ENCODE measurements at places on chromosomes 3 and 15. TPM values are rescaled to one million over a fixed set of nuclear protein-coding genes. Genes with fewer than 3 reads are reported as not detected.

- no peaks in the 10 kb centered on the region for H3K4me1 ChIP-seq
- no peak overlapping the region for H3K4me3 ChIP-seq
- no peaks in the 10 kb centered on the region for H3K36me3 ChIP-seq
These were observed 231.8 kb upstream of the THRB start for GRCh38 chr3:24726423-24726822.

- DNase-seq = no peak
- H3K27ac ChIP-seq = no peak overlapping the region
- H3K36me3 ChIP-seq = no peaks in the 10 kb centered on the region
- H3K4me1 ChIP-seq = no peaks in the 10 kb centered on the region
These were observed 134.9 kb downstream of the GAP43 start for GRCh38 chr3:115758076-115758763.

UROC1 gene
- not detected for total RNA-seq

NKTR gene
- 80.7 TPM for total RNA-seq

- H3K27me3 ChIP-seq = no peaks in the 10 kb centered on the region
- H3K4me3 ChIP-seq = no peak overlapping the region
- DNase-seq = no peak
These were observed 29.6 kb downstream of the FGF7 start for GRCh38 chr15:49452595-49452994.

GRCh38 chr15:26023691-26024090 lies 160.6 kb upstream of the ATP10A start:
- H3K4me3 ChIP-seq = no peak overlapping the region
- no peak overlapping the region for H3K27ac ChIP-seq
- no peaks in the 10 kb centered on the region for H3K4me1 ChIP-seq
- no peaks in the 10 kb centered on the region for H3K36me3 ChIP-seq

- H3K27ac ChIP-seq = no peak overlapping the region
- no peaks in the 10 kb centered on the region for H3K4me1 ChIP-seq
- no peaks in the 10 kb centered on the region for H3K27me3 ChIP-seq
- no peak overlapping the region for H3K4me3 ChIP-seq
- DNase-seq = no peak
These were observed 9.2 kb upstream of the LYZL4 start for GRCh38 chr3:42419563-42419962.

GRCh38 chr3:177352424-177352823 lies 155.1 kb upstream of the TBL1XR1 start:
- no peak overlapping the region for H3K4me3 ChIP-seq
- DNase-seq = no peak
- no peaks in the 10 kb centered on the region for H3K36me3 ChIP-seq
- peak overlapping the region; percentile 8 for H3K27ac ChIP-seq

- no peaks in the 10 kb centered on the region for H3K36me3 ChIP-seq
- no peak for DNase-seq
These were observed 24.3 kb downstream of the NFKBIZ start for GRCh38 chr3:101873619-101874018.

ITGB5 gene
- total RNA-seq = 137 TPM

DNA sequence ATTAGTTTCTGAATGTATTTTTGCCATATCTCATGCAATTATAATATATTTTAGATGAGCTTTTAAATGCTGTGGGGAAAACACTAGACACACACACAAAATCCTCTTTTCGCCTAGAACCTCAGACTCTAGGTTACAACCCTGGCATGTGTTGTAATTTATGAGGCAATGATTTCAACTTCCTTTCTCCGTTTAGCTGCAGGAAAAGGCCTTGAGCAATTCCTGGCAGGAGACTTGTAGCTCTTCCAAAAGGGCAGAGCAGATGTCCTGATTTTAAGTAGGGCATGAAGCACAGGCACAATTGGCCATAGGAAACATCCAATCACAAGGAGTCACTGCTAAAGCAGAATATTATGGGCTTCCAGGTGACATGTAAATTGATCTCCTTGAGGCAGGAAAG lies 82.0 kb downstream of the GPR156 start:
- DNase-seq = no peak
- H3K4me3 ChIP-seq = no peak overlapping the region
- no peaks in the 10 kb centered on the region for H3K36me3 ChIP-seq
- no peaks in the 10 kb centered on the region for H3K27me3 ChIP-seq
- H3K27ac ChIP-seq = peak overlapping the region; percentile 59

DNA sequence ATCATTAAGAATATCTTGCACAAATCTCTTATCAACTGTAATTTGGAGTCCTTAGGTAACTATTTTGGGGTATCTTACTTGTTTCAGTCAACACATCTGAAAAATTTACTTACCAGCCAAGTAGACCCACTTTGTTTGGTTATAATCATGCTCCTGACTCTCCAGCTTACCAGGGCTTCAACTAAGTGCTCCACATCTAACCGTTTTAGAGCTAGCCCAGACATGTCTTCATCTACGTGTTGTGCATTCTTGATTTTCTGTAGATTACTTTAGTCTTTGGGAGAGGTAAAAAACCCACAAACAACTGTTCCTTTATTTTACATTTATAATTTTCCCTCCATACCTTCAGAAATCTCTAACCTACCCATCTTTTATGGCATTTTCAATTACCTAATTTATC lies 17.2 kb downstream of the EAF2 start:
- H3K36me3 ChIP-seq = no peaks in the 10 kb centered on the region
- H3K4me1 ChIP-seq = no peaks in the 10 kb centered on the region
- no peak overlapping the region for H3K27ac ChIP-seq
- H3K27me3 ChIP-seq = no peaks in the 10 kb centered on the region
- H3K4me3 ChIP-seq = no peak overlapping the region

PARP16 gene
- 20.6 TPM for total RNA-seq

DNA sequence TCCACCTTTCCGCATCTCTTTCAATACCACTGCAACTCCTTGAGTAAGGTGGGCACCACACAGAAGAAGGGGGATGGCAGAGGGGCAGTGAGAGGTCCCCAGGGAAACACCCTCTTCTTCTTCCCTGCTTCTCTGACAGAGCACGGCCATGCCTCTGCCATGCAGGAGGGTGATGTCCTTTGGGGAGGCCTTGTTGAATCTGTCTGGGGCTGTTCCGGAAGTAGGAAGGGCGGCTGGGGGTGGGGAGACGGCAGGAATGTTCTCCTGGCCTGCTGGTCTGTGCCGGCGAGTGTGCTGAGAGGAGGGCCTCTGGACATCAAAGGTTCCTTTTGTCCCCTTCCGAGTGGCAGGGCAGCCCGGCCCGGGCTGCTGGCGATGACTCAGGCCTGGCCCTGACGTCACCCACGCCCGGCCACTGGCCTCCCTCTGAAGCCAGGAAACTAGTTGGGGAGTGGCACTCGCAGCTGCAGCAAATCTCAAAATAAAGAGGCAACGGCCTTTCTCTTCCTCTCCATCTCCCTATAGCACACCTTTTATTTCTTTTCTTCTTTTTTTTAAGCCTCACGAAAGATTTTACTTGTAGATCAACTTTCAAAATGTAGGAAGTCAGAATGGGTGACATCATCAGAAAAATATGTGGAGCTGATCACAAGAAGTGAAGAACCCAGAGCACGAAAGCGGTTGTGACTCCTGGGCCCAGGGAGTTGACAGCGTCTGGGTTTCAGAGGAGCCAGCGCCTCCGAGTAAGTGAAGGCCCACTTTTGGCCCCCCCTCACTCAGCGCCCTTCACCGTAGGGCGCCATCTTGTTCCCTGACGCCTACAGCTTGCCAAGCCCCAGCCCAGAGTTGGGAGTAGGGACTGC lies at the start of gene ZBTB38:
TSS of gene ZBTB38 (plus strand) at position 443 of the 863 bp plus-strand sequence. CDS start 73,885 bp downstream, outside the sequence.
- H3K4me3 ChIP-seq = peak within 1 kb of the TSS; percentile 25
- H3K4me1 ChIP-seq = peaks cover 50% of the 10 kb centered on the region
- H3K36me3 ChIP-seq = no peaks in the 10 kb centered on the region

DNA sequence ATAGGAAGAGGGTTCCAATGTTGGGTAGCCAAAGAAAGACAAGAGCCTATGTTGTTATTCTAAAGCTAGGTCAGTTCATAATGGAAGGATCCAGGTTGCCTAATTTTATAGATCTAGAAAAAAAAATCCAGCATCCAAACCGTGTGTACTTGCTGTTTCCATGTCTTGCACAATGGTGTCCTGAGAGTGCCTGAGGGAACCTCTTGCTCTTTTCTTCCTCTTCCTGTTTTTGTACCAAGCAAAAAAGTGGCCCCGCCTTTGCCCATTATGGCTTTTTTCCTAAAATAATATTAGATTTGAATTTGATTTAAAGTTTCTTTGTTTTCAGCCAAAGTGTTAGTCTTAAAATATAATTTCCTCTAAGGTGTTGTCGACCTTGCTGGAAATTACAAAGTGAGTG lies 224.4 kb downstream of the RYR3 start:
- no peaks in the 10 kb centered on the region for H3K4me1 ChIP-seq
- no peak overlapping the region for H3K4me3 ChIP-seq
- H3K27ac ChIP-seq = no peak overlapping the region
- DNase-seq = no peak

DNA sequence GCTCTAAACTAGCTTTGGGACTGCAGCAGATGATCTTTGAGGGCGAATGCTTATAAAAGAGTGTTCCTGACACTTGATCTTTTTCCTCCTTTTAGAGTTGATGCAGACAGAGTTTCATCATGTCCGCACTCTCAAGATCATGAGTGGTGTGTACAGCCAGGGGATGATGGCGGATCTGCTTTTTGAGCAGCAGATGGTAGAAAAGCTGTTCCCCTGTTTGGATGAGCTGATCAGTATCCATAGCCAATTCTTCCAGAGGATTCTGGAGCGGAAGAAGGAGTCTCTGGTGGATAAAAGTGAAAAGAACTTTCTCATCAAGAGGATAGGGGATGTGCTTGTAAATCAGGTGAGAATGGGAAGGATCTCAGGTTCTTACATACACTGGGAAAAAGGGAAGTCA lies 75.7 kb downstream of the KLHL25 start:
- no peak overlapping the region for H3K27ac ChIP-seq
- peaks cover 6% of the 10 kb centered on the region for H3K4me1 ChIP-seq
- DNase-seq = no peak
- peaks cover 75% of the 10 kb centered on the region for H3K36me3 ChIP-seq

DAPK2 gene
- 58.3 TPM for total RNA-seq

DNA sequence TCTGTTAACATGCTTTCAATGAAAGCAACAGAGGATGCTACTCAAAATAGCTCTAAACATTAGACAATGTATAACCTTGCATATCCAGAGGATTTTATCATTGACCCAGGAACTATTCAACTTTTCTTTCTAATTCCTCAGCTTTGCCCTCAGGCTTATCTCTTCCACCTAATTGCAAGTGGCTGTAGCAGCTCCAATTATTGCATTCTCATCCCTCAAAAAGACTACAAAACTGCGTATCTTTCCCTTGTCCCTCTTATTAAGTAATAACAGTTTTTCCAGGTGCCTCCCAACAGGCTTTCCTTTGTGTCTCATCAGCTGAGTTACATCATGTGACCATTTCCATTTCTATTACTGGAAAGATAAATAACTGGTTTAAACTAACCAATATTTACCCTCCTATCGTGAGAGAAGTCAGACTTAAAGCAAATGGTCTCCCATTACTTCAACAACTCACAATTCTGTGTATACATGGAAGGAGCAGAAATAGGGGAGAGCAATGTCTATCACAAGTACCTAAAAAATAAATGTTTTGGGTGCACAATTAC lies 78.0 kb upstream of the MBNL1 start:
- H3K27ac ChIP-seq = no peak overlapping the region
- H3K36me3 ChIP-seq = no peaks in the 10 kb centered on the region
- no peaks in the 10 kb centered on the region for H3K27me3 ChIP-seq
- DNase-seq = no peak
- no peak overlapping the region for H3K4me3 ChIP-seq
- no peaks in the 10 kb centered on the region for H3K4me1 ChIP-seq

LRRC31 gene
- 1.0 TPM for total RNA-seq

HESX1 gene
- 0.80 TPM for total RNA-seq

DNA sequence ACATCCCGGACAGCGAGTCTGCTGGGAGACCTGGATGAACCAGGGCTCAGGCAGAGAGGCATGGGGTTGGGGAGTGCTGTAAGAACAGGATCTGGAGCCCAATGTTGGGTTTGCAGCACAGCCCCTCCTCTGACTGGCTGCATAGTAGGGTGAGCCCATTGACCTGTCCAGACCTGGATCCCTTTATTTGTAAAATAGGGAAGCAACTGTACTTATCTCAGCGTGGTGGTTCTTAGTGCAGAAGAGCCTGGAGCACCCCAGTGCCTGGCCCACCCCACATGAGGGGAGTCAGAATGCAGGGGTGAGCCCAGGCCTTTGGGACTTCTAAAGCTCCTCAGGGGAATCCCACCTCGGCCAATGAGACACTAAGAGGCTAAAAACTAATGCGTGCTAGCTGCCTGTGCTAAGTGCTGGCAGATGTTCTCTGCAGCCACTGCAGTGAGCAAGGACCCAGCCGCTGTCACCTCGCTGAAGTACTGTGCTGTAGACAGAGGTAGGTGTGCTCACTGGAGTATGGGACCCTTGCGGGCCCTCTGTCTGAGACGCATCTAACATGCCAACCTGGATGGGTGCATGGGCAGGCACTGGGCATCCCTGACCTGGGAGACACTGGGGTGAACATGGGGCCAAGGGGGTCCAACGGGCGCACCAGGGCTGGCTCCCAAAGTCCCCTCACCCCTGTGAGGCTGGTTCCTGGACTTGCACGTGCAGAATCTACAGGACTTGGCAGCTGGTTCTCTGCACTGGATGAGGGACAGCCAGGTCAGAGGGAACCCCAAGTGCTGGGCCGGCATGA lies 95.6 kb downstream of the ATP10A start:
- H3K4me1 ChIP-seq = no peaks in the 10 kb centered on the region
- no peaks in the 10 kb centered on the region for H3K36me3 ChIP-seq
- H3K27me3 ChIP-seq = no peaks in the 10 kb centered on the region
- no peak overlapping the region for H3K27ac ChIP-seq

DNA sequence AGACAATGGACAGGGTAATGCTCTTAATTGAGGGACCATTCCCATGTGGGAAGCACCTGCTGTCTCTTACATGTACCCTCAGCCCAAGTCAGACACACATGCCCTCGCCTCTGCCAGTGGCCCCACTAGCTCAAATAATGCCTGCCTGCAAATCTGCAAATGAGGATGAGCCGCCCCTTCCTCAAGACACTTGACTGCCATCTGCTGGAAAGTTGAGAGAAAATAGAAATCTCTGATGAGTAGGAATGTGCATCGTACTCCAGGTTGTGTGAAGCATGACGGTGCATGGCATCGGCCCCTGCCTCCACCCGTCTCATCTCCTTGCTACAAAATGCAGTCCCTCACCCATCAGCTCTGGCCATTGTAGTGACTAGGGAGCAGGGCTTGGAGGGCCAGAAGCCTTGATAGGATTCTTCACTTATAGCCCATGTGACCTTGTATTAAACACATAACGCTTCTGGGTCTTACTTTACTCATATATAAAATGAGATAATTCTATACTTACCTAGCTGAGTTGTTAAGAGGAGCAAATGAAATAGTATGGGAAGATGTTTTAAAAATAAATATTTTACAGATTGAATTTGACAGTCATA lies 6.3 kb upstream of the SCN5A start:
- no peaks in the 10 kb centered on the region for H3K4me1 ChIP-seq
- no peak overlapping the region for H3K4me3 ChIP-seq
- DNase-seq = no peak
- peaks cover 2% of the 10 kb centered on the region for H3K27me3 ChIP-seq
- no peaks in the 10 kb centered on the region for H3K36me3 ChIP-seq

Data from upper lobe of left lung (tissue), 6 donors.